ENCODE measurements at places on chromosomes 7 and 10. TPM values are rescaled to one million over a fixed set of nuclear protein-coding genes. Genes with fewer than 3 reads are reported as not detected.

- no peak for DNase-seq
These were observed 121.8 kb downstream of the SGMS1 start for GRCh38 chr10:50501924-50502452.

- no peak for DNase-seq
These were observed 60.7 kb upstream of the ICA1 start for GRCh38 chr7:8322667-8323066.

DNA sequence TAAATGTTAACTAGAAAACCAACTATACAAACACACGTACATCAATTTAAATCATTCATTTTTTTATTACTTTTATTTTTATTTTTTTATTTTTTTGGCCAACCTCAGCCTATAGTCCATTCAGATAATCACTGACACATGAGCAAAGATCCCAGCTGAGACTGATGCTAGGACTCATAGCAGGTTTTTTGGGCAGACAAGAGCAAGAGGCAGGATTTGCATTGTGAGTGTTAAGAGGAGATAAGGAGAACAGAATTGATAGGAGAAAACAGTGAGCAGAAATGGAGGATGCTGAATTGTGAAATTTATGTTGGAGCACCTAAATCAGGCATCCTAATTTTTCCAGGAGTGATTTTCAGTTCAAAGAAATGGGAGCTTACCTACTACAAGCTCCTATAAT is 240.3 kb downstream of the SEMA3D start:
- DNase-seq, result no peak

- no peak for DNase-seq
These were observed 191.3 kb downstream of the CUX1 start for GRCh38 chr7:102008535-102009262.

- no peak for DNase-seq
These were observed 469 bp upstream of the NOC3L start for GRCh38 chr10:94363251-94363565.

Gene VSTM4
- 18.7 TPM for polyA plus RNA-seq

Gene SPDYE11
- polyA plus RNA-seq, result not detected

DNA sequence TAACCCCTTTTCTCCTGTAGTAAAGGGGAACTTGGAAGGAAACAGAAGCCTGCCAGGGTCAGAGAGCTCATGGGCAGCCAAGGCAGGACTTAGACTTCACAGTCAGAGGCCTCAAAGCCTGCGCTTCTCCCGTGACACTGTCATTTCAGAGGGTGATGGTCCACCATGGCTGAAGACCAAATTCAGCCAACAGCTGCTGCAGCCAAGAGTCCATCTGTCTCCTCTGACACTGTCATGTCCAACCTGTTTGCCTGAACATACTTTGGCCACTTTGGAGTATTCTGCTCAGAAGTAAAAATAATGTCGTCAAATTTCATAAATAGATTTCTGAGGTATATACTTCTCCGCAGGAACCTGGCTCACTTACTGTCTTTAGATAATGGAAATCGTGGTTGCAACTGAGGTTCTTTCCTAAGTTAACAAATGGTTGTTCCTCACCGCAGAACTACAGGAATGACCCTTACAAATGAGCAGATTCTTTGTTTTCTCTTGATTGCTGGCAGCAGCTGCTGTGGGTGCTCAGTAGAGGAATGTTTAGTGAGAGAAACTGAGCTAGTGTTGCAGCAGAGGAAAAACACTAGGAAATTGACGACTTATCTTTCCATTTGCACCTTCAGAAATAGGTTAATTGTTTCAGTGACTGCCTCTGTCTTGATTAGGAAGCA is 626.5 kb downstream of the SDK1 start:
- DNase-seq, result no peak

GRCh38 chr10:60281331-60281730 is 108.3 kb downstream of the ANK3 start:
- no peak for DNase-seq

Gene SPDYE8
- polyA plus RNA-seq, result not detected

DNA sequence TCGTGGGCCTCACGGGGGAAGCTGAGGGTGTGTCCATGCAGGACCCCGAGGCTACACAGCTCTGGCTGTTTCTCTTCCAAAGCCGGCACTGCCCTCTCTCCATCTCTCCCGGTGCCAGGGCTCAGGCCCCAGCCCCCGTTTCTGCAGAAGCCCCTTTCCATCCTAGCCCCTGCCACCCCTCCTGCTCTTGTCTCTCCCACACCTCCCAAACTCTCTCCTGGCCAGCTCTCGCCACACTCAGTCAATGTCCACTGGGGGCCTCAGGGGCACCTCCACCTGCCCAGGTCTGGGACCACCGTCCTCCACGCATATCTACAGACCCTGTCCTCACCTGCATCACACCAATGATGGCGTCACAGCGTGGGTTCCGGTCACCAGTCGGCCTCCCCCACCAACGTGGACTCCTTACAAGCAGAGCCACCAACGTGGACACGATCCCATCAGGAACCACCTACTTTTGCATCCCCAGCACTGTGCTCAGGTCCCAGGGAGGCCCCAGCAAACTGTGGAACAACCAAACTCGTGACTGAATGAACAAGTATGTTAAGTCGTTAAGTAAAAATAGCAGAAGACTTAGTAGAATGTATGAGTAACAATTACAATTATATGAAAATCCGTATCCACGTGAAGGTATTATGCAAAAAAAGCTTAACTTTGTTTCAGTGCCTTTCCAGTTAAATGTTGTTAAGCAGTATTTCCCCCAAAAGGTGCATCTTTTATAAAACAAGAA is 38.4 kb downstream of the DIP2C start:
- no peak for DNase-seq

GRCh38 chr7:128959296-128959695 is 21.6 kb downstream of the IRF5 start:
- DNase-seq, result no peak

Gene EPO
- not detected for polyA plus RNA-seq

GRCh38 chr10:70911386-70911785 is 23.0 kb upstream of the PCBD1 start:
- no peak for DNase-seq

Gene GPER1
- 12.7 TPM for polyA plus RNA-seq

- peak; percentile 29 for DNase-seq
These were observed 386.8 kb upstream of the POT1 start for GRCh38 chr7:125316466-125316865.

GRCh38 chr7:35619863-35620262 is 75.1 kb downstream of the HERPUD2 start:
- no peak for DNase-seq

Gene PDZD7
- polyA plus RNA-seq, result 0.46 TPM
